ENCODE measurements at places on chromosomes 4 and X. TPM values are rescaled to one million over a fixed set of nuclear protein-coding genes. Genes with fewer than 3 reads are reported as not detected.

The PCDH10 gene
- 0.66 TPM for total RNA-seq

The PDLIM3 gene
- total RNA-seq, result 50.3 TPM

The FAM47E gene
- 1.0 TPM for total RNA-seq

The TEC gene
- 1.5 TPM for total RNA-seq

The EXOC1L gene
- total RNA-seq, result not detected

- no peaks in the 10 kb centered on the region for H3K27me3 ChIP-seq
- no peak overlapping the region for H3K4me3 ChIP-seq
- H3K36me3 ChIP-seq, result no peaks in the 10 kb centered on the region
- no peaks in the 10 kb centered on the region for H3K4me1 ChIP-seq
- H3K27ac ChIP-seq, result no peak overlapping the region
These were observed 44.2 kb downstream of the HUWE1 start for GRCh38 chrX:53642337-53642736.

DNA sequence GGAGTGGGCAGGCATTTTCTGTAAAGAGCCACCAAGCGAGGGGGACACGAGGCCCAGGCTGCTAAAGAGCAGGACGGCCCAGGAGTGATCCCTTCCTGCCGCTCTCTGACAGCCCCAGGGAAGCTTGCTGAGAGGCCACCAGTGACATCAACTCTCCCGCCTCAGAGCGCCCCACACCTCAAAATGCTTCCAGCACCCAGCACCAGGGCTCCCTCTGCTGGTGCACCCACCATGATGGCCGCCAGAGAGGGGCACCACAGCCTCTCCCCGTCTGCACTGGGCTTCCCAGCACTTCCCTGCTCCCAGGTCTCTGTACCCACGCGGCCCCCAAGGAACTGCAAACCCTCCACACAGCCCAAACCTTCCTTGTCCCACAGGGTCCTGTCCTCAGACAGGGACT, 40.4 kb downstream of the GAK start:
- peaks cover 38% of the 10 kb centered on the region for H3K36me3 ChIP-seq
- H3K27ac ChIP-seq, result no peak overlapping the region
- no peaks in the 10 kb centered on the region for H3K4me1 ChIP-seq
- no peak for DNase-seq

DNA sequence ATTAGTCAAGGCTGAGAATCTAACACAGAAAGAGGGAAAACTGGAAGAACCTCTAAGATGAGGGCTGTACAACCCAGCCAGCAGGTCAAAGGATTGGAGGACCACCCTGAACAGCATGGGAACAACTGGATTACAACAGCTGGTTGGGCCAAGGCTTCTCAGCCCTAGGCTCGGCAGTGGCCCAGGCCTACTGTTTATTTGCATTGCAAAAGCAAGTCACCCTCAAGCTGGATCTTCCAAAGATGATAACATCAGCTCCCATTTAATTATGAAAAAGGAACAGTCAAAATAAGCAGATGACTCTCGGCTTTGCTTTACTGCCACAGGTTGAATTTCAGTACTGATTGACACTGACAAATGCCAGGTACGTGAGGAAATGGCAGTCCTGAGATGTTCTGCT, 61.8 kb downstream of the GPC3 start:
- no peaks in the 10 kb centered on the region for H3K4me1 ChIP-seq
- no peak overlapping the region for H3K27ac ChIP-seq
- H3K27me3 ChIP-seq, result no peaks in the 10 kb centered on the region
- H3K36me3 ChIP-seq, result no peaks in the 10 kb centered on the region

DNA sequence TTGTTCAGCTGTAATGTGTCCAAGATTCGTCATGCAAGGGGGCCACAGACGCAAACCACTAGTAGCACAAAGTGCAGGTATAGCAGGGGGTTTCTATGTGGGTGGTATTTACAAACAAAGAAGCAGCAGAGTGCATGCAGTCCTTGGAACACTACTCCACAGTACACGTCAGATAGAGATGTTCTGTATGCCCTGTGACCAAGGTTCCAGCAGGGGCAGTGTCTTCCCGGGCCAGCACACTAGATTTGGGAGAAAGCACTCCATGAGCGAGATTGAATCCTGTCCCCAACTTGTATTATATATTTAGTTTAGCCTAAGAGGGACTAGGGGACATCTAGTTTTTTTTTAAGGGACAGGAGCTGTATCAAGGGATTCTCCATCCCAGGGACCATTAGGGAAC, 54.4 kb upstream of the ESX1 start:
- no peak overlapping the region for H3K27ac ChIP-seq
- H3K27me3 ChIP-seq, result no peaks in the 10 kb centered on the region
- no peak overlapping the region for H3K4me3 ChIP-seq
- no peak for DNase-seq

GRCh38 chr4:94826206-94826605, 68.5 kb downstream of the BMPR1B start:
- H3K27ac ChIP-seq, result no peak overlapping the region
- no peak for DNase-seq
- H3K36me3 ChIP-seq, result no peaks in the 10 kb centered on the region
- H3K4me1 ChIP-seq, result peaks cover 7% of the 10 kb centered on the region
- H3K4me3 ChIP-seq, result no peak overlapping the region

DNA sequence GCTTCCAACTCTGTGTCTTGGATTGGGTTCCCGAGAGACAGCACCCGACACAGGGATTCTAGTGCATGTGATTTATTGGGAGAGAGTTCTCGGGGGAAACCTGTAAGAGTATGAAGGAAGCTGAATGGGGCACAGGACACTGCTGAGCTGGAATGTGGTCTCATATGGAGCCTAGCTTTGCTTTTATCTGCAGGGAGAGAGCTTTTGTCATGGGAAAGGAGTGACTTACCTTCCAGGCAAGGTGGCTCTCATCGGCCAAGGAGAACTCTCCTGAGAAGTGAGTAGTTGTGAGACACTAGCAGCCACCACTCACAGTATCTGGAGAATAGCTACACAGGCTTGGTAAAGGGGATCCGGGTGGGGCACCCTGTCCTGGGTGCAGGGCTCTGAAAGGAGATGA, 124.5 kb downstream of the NHS start:
- no peaks in the 10 kb centered on the region for H3K36me3 ChIP-seq
- no peaks in the 10 kb centered on the region for H3K27me3 ChIP-seq
- no peaks in the 10 kb centered on the region for H3K4me1 ChIP-seq
- no peak for DNase-seq
- no peak overlapping the region for H3K4me3 ChIP-seq

DNA sequence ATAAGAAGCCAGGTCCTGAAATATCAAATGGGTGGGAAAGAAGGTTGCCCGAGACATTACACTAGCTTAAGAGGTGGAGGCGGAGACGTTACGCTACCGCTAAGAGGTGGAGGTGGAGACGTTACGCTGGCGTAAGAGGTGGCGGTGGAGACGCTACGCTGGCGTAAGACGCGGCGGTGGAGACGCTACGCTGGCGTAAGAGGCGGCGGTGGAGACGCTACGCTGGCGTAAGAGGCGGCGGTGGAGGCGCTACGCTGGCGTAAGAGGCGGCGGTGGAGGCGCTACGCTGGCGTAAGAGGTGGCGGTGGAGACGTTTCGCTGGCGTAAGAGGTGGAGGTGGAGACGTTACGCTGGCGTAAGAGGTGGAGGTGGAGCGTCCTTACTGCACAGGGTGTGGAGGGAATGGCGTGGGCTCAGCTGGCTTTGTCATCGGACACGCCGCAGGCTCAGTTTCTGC, 12.8 kb downstream of the CYP4V2 start:
- peak overlapping the region; percentile 58 for H3K4me3 ChIP-seq
- peak overlapping the region; percentile 39 for H3K27ac ChIP-seq
- peaks cover 4% of the 10 kb centered on the region for H3K4me1 ChIP-seq
- DNase-seq, result peak; percentile 32
- no peaks in the 10 kb centered on the region for H3K36me3 ChIP-seq

DNA sequence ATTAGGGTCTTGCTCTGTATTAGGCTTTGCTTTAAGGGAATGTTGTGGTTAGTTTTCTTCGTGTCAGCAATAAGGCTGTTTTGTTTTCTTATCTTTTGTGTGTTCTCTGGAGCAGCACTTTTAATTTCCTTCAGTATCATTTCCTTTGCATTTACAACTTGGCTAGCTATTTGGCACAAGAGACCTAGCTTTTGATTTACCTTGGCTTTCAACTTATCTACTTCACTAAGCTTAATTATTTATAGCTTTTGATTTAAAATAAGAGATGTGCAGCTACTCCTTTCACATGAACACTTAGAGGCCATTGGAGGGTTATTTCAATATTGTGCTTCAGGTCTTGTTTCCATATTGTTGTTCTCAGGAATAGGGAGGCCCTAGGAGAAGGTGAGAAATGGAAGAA, 68.2 kb downstream of the FAT4 start:
- H3K4me3 ChIP-seq, result no peak overlapping the region
- H3K27me3 ChIP-seq, result no peaks in the 10 kb centered on the region
- H3K27ac ChIP-seq, result no peak overlapping the region
- no peaks in the 10 kb centered on the region for H3K36me3 ChIP-seq
- H3K4me1 ChIP-seq, result peaks cover 4% of the 10 kb centered on the region

GRCh38 chr4:67401902-67402301, 143.4 kb downstream of the CENPC start:
- H3K36me3 ChIP-seq, result no peaks in the 10 kb centered on the region
- H3K4me1 ChIP-seq, result no peaks in the 10 kb centered on the region
- H3K27me3 ChIP-seq, result no peaks in the 10 kb centered on the region
- DNase-seq, result no peak
- H3K27ac ChIP-seq, result no peak overlapping the region
- no peak overlapping the region for H3K4me3 ChIP-seq

DNA sequence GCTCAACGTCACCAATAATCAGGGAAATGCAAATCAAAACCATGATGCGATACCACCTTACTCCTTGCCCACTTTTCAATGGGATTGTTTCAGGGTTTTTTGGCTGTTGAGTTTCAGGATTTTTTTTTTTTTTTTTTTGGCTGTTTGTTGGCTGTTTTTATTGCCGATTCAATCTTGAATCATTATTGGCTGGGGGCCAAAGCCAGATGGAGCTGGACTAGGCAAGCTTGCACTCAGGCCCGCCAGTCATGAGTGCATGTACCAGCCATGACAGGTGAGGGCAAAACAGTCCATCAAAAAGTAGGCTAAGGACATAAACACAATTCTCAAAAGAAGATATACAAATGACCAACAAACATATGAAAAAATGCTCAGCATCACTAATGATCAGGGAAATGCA, 13.3 kb downstream of the YIPF7 start:
- no peaks in the 10 kb centered on the region for H3K27me3 ChIP-seq
- DNase-seq, result no peak
- no peak overlapping the region for H3K4me3 ChIP-seq
- H3K4me1 ChIP-seq, result no peaks in the 10 kb centered on the region
- H3K36me3 ChIP-seq, result no peaks in the 10 kb centered on the region
- H3K27ac ChIP-seq, result no peak overlapping the region

DNA sequence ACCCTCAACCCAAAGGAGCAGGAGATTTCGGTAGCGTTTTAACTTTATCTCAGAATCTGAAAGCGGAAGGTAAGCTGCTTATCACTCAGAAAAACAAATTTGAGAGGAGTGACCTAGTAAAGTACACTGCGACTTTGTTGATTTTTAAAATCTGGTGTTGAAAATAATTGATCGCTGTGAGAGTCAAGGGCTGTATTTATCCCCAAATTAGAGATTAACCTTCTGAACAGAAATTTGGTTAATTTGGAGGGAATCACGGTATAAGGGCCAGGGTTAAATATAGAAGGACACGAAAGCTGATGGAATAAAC, 212 bp downstream of the CLCN4 start:
- no peak overlapping the region for H3K27ac ChIP-seq
- H3K27me3 ChIP-seq, result no peaks in the 10 kb centered on the region
- H3K4me1 ChIP-seq, result peaks cover 4% of the 10 kb centered on the region
- no peaks in the 10 kb centered on the region for H3K36me3 ChIP-seq
- peak overlapping the region; percentile 51 for H3K4me3 ChIP-seq
- DNase-seq, result no peak

DNA sequence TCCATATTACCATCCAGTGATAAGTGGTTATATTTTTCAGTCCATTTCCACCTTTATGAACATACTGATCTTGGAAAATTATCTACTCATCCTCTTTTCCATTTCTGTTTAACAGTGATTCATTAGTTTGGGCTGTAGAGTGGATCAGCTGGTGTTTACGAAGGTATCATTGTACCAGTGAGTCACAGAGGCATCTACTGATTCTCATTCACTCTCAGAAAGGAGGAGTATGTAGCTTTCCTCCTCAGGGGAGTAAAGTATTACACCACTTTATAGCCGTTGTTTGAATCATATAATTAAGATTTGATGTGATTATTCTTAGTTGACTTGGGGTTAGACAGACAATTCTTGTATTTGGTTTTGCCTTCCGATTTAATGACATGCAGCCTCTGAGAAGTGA, 74.7 kb downstream of the GALNT7 start:
- H3K4me3 ChIP-seq, result no peak overlapping the region
- no peaks in the 10 kb centered on the region for H3K27me3 ChIP-seq
- DNase-seq, result peak; percentile 36
- peaks cover 3% of the 10 kb centered on the region for H3K4me1 ChIP-seq
- no peak overlapping the region for H3K27ac ChIP-seq

- no peaks in the 10 kb centered on the region for H3K27me3 ChIP-seq
- H3K36me3 ChIP-seq, result no peaks in the 10 kb centered on the region
- DNase-seq, result no peak
- H3K4me1 ChIP-seq, result no peaks in the 10 kb centered on the region
- no peak overlapping the region for H3K27ac ChIP-seq
- no peak overlapping the region for H3K4me3 ChIP-seq
These were observed 105.9 kb downstream of the COL4A6 start for GRCh38 chrX:108332281-108332680.

DNA sequence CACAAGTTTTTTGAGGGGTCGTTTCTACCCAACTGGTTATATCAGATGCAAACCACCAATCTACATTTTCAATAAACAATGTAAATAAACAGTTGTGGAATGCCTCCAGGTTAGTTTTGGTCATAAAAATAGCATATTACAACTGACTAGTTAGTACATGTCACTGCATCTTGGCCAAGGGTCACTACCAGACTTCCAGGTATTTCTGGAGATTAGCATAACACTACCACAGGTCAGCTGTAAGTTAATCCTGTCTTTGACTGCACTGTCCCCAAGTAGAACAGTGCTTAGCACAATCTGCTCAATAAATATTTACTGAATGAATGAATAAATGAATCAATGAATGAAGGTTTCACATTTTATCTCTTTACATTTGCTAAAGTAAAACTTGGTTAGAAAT, 64.4 kb downstream of the TBC1D19 start:
- no peak overlapping the region for H3K4me3 ChIP-seq
- DNase-seq, result no peak
- H3K27me3 ChIP-seq, result no peaks in the 10 kb centered on the region
- H3K36me3 ChIP-seq, result no peaks in the 10 kb centered on the region

DNA sequence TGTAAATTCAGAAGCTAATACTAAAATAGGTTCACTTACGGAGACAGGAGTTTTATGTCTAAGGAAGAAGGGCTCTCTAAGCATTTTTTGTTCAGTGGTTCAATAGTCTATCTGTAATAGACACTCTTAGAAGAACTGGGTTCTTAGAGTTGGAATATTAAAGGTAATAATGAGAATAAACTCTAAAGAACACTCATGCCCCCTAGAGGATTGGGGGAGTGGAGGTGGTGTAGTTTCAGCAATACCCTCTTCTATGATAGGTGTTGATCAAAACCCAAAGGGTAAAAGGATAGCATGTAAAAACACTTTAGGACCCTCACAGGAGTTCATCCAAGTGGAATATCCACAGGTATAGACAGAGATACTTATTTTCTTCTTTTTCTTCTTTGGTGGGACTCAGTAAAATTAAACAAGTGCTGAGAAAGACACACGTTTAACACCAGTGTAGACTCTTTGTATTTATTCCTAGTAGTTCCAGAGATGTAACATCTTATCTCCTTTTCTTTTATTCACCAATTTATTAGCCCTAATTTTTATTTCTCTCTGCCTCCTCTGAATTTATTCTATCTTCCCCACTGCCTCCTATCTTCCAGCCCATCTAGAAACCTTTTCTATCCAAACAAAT, 25.7 kb upstream of the MND1 start:
- no peaks in the 10 kb centered on the region for H3K4me1 ChIP-seq
- H3K36me3 ChIP-seq, result peaks cover 2% of the 10 kb centered on the region
- H3K27me3 ChIP-seq, result no peaks in the 10 kb centered on the region
- no peak overlapping the region for H3K27ac ChIP-seq
- peak; percentile 27 for DNase-seq

All from fibroblast of lung (primary cell).